ENCODE measurements at places on chromosomes 11 and 22.
A peak's percentile ranks its signal among the peaks of the same experiment; 100 is the strongest.

- no peak for DNase-seq
These were observed 485.5 kb downstream of the TMEM135 start for GRCh38 chr11:87523276-87523675.

DNA sequence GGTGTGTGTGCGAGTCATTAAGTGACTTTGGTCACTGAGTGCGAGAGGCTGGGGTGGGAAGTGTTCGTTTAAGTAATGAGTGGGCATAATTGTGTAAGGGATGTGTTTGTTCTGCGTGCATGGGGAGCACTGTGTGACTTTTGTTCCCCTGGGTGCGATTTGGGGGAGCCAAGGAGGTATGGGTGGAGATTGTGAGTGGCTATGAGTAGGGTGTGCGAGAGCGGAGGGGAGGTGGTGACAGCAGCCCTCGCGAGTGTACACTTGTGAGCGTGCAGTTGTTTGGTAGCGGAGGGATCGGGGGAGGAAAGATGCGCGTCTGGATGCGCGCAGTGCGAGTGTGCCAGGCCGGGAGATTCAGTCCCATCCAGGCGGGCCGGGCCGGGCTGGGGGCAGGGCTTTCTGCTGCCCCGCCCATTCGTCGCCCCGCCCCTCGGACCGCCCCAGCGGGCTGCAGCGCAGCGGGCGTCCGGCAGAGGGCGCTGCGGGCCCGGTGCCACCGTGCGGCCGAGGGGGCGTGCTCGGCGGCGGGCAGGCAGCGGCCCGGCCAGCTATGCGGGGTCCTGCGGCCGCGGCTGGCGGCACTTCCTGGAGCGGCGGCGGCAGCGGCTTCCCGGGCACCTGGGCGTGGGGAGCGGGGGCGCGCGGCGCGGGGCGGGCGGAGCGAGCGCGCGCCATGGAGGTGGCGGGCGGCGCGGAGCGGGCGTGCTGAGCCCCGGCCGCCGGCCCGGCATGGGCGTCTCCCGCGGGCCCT lies at the start of gene DGKZ:
TSS of gene DGKZ (plus strand) at position 578 of the 751 bp plus-strand sequence. CDS start 197 bp downstream, outside the sequence.
- DNase-seq = peak; percentile 84

DNA sequence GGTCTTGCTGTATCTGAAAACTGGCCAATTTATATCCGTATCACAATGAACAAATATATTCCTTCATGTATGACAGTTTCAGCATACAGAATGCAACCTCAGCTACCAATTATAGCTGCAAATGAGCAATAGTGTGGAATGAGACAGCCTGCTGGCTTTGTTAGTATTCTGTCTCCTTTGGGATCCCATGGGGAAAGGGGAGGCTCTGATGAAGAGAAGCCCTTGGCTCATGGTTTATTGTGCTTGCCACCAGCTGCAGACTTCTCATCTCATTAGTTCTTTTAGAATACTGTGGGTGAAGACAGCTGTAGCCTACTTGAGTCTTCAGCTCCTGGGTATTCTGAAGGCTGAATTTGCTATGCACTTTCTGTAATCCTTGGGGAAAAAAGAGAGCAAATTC lies 42.4 kb downstream of the PITPNB start:
- DNase-seq = no peak

- DNase-seq = no peak
These were observed 187.2 kb downstream of the SPON1 start for GRCh38 chr11:14149683-14150082.

GRCh38 chr11:3732671-3733436 lies 61.7 kb upstream of the CHRNA10 start:
- DNase-seq = no peak

DNA sequence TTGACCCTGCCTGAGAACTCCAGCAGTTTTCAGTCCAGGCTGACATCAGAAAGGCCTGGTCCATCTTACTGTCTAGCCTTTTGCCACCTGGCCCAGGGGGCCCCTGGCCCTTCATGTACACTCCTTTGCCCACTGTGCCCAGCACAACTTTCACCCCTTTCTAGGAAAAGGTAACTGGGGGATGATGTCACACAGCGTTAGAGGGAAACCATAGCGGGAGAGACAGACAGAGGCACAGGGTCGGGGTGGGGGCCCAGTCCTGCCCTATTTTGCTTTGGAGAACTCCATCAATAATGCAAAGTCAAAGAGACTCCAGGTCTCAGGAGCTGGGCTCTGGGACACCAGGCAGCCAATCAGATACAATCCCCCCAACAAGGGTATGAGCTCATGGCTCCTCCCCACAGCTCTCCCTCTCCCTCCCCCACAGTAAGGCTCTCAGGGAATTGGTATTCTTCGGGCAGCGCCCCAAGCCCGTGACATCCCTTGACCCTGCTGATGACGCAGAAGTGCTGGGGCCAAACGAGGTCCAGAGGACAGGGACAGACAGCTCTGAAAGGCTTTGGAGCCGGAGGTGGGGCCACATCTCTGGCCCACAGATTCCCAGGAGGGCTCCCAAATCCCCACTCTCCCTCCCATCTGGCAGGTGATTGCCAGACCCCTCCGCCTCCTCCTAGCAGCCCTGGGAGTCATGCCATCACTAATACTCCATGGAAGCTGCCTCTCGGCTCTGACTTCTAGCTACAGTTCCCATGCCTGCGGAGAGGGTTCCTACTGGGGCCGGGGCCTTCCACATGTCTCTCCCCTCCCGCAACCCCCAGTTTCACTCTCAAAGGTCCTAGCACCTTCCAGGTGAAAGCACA lies 5.9 kb downstream of the USP2 start:
- no peak for DNase-seq

DNA sequence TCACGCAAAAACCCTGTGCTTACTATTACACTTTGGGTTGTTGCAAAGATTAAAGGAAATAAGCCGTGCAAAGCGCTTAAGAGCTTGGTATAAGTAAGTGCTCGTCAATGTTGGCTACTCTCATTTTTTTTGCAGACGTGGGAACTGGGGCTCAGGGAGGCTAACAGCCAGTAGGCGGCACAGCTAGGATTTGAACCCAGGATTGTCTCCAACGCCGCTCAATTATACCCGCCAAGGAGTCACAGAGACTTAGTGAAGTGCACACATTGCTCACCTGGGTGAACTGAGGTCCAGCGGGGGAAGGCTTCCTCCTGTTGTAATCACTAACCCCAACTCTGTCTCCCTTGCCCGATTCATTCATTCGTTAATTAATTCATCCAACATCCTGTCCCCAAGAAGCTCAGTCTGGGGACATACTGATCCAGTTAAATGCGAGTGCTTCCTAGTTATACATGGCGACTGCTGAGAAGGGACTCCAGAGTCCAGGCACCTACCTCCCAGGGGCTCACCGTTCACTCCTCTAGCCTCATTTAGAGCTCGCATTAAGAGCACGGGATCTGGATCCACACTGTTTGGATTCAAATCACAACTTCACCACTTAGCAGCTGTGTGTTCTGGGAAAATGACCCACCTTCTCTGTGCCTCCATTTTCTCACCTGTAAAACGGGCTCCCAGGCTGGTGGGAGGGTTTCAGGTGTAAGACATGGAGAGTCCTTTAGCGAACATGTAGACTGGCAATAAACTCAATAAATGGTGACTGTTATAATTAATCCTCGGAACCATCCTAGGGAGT lies 838 bp upstream of the MTFP1 start:
- DNase-seq = no peak

- peak; percentile 21 for DNase-seq
These were observed 77.4 kb upstream of the WNT7B start for GRCh38 chr22:46054091-46055073.

DNA sequence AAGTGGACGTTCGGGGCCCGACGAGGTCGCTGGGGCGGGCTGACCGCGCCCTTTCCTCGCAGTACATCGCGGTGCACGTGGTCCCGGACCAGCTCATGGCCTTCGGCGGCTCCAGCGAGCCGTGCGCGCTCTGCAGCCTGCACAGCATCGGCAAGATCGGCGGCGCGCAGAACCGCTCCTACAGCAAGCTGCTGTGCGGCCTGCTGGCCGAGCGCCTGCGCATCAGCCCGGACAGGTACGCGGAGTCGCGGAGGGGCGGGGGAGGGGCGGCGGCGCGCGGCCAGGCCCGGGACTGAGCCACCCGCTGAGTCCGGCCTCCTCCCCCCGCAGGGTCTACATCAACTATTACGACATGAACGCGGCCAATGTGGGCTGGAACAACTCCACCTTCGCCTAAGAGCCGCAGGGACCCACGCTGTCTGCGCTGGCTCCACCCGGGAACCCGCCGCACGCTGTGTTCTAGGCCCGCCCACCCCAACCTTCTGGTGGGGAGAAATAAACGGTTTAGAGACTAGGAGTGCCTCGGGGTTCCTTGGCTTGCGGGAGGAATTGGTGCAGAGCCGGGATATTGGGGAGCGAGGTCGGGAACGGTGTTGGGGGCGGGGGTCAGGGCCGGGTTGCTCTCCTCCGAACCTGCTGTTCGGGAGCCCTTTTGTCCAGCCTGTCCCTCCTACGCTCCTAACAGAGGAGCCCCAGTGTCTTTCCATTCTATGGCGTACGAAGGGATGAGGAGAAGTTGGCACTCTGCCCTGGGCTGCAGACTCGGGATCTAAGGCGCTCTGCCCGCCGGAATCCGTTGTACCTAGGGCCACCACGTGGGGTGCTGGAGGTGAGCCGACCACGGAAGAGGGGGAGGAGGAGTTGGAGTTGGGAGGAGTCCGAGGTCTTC lies 771 bp downstream of the MIF start:
- DNase-seq = peak; percentile 67

GRCh38 chr11:77381729-77382665 lies 80.5 kb upstream of the GDPD4 start:
- no peak for DNase-seq

- peak; percentile 58 for DNase-seq
These were observed 5.1 kb downstream of the APBB1 start for GRCh38 chr11:6413791-6414201.

GRCh38 chr11:132464003-132464342 lies 1068.3 kb downstream of the OPCML start:
- no peak for DNase-seq

DNA sequence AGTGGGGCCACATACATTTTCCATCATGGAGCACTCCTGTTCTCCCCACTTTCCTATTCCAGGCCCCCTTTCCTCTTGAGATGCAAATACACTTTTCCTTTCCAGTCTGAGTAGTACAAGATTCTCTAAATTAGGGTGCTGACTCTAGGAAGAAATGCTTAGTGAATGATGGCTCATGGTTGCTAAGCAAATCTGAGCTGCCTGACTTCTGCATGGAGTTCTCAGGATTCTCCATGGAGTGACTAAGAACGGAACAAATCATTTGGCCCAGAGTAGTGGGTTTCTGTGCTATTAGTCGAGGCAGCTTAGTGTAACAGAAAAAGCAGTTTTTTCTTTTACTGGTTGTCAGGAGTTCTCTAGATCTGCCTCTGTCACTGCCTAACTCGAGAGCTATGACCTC lies 65.4 kb upstream of the NTM start:
- no peak for DNase-seq

DNA sequence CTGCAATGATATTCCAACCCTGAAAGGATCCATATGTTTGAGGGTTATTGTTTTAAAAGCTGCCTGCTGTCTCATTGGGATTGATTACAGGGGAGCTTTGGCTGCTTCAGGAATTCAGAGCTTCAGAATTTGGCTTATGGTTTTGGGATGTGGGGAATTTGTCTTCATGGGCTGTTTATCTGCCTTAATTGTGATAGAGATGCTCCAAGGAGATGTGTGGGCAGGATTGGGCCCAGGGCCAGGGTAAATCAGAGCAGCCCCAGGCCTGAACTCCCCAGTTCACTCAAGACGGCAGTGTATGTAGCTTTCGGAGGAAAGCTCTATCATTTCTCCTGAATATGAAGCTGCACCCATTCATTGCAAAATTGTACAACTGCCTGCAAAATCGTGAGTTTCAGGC lies 88.5 kb downstream of the ALX4 start:
- DNase-seq = no peak

DNA sequence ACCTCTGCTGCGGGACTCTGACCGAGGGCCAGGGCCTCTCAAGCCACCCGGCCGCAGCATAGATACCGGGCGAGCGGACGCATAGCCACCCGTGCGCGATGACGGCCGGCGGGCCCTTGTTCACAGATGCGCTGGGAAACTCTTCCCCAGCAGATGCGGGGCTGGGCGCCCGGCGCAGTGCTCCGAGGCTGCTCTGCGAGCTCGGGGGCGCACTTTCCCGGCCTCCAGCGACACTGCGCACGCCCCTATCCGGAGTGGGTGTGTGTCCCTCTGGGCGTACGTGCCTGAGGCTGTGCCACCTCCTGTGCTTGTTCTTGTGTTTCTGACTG lies 104.7 kb upstream of the E2F8 start:
- no peak for DNase-seq
